Kidney (tissue), 22 donors: ENCODE measurements at places on chromosomes 2 and 18. TPM values are rescaled to one million over a fixed set of nuclear protein-coding genes. Genes with fewer than 3 reads are reported as not detected.

DNA sequence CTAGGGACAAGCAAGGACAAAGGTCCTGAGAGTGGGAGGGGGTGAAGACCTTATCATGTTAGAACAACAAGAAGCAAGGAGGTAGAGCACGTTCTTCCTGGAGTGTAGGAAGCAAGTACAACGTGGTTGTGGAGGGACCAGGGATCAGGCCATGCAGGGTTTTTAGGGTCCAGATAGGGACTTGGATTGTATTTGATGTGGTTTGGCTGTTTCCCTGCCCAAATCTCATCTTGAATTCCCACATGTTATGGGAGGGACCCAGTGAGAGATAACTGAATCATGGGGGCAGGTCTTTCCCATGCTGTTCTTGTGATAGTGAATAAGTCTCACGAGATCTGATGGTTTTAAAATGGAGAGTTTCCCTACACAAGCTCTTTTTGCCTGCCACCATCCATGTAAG lies 53.2 kb downstream of the ICA1L start:
- DNase-seq = no peak

DNA sequence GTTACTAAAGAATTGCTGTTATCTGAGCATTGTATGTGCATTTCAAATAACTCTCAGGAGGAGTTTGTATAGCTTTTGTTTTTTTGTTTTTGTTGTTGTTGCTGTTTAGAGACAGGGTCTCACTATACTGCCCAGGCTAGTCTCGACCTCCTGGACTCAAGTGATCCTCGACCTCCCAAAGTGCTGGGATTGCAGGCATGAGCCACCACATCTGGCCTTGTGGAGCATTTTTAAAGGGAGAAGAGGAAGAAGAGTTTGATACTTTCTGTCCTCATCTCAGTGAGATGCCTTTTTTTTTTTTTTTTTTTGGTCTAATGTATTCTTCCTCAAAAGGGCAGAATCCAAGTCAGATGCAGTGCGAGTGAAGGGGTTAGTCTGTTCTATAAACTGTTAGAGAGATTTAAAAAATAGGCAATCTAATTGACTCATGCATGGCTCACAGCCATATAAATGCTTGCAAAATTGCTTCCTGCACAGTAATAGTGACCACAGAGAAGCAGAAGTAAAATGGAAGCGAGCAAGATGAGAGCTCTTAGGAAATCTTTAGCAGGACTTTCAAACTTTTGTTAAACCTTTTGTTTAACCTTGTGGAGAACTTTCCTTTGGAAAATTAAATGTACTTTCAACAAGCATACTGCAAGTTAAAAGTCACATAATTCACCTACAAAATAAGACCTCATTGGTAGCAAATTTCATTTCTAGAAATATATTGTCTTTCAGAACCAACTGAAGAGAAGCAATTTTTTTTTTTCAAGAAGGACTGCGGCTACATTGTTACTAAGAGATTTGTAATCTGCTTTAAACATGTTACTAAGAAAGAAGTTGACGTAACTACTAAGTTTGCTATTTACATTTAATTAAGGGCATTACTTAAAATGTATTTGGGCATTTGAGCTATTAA lies 52.3 kb upstream of the ROCK1 start:
- no peak for DNase-seq

Gene GCG
- total RNA-seq = not detected

- no peak for DNase-seq
These were observed 202.5 kb upstream of the RBMS1 start for GRCh38 chr2:160696087-160696452.
